ENCODE measurements at places on chromosomes 4 and X.

DNA sequence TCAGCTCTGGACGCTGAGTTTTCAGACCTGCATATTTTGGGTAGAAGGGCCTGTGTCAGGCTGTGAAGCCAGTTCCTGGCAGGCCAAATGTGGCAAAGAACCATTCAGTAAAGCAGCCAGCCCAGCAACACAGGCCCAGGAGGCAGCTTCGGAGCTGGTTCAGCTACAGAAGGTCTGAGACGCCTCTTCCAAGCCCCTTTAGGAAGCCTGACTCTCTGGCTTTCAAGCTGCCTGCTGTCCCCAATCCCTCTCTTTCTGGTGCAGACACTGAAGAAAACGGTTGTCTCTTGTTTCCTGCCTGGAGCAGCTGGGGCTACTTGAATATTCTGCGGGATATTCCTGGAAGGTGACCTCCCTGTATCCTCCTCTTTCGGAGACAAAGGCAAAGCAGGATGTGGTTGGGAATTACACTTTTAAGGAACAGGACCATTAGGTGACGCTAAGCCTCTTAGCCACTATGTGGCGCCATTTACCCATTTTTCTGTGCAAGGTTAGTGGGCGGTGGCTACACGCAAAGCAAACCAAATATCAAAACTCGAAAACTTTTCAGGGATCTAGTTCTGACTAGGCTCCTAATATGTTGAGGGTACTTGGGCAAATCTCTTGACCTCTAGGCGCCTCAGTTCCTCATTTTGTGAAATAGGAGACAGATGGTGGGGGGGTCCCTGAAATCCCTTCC is 47.2 kb upstream of the LAS1L start:
- peak; percentile 69 for DNase-seq

DNA sequence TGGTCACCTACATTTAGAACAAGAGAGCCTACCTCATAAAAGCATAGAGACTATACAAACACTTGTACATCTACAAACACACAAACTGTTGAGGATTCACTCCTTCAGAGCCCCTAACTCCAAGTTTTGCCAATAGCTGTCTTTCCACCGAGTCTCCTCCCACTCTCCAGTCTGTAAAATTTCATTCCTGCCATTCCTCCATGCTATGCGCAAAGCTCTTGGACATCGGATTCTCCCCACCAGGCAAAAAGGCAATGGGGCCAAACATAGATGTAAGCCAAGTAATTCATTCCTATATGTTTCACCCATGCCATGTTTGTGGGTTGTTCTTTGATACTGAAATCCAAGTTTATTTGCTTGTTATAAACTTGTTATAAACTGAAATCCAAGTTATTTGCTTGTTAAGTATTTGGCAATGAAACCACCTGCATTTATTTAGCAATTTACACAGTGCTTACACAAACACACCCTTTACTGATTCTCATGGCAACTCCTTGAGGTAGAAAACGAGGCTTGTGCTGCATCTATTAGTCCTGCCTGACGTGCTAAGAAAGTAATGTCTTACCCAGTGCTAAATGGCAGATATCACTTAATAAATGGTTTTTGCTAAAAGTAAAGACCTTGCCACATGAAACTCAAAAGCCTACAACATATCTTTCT is 91.1 kb downstream of the SCFD2 start:
- no peak for DNase-seq

- no peak for DNase-seq
Observed at GRCh38 chr4:114488301-114488982, 110.2 kb upstream of the UGT8 start.

DNA sequence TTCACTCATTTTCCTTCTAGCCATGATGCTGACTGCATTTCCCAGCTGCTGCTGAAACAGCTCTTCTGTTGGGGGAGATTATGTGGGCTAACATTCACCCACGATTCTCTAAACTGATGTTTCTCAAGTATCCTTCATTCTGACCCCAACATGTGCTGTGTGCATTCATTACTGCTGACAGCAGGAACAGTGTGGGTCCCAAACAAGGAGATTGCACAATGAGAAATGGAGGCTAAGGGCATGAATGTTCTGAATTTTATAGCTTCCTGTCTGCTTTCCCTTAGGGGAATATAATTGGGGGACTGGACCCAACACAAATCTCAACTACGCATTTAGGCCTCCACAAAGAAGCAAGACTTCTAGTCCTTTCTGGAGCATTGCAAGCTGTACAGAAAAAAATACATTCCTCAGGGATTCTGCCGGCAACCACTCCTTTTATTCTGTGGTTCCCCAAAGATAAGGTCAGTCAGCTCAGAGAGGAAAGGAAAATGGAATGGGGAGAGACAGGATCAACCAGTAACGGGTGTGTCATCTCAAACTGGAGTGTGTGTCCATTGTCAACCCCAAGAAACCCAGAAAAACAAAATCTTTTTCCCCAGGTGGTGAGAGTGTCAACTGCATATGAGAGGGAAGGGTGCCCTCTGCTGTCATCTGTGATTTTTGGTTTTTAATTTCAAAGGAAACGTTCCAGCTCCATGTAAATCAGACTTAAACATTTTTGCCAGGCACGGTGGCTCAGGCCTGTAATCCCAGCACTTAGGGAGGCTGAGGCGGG is 81.5 kb upstream of the EGFL6 start:
- DNase-seq: peak; percentile 41

GRCh38 chrX:68822641-68823410 is 6.0 kb upstream of the EFNB1 start:
- DNase-seq: peak; percentile 56

DNA sequence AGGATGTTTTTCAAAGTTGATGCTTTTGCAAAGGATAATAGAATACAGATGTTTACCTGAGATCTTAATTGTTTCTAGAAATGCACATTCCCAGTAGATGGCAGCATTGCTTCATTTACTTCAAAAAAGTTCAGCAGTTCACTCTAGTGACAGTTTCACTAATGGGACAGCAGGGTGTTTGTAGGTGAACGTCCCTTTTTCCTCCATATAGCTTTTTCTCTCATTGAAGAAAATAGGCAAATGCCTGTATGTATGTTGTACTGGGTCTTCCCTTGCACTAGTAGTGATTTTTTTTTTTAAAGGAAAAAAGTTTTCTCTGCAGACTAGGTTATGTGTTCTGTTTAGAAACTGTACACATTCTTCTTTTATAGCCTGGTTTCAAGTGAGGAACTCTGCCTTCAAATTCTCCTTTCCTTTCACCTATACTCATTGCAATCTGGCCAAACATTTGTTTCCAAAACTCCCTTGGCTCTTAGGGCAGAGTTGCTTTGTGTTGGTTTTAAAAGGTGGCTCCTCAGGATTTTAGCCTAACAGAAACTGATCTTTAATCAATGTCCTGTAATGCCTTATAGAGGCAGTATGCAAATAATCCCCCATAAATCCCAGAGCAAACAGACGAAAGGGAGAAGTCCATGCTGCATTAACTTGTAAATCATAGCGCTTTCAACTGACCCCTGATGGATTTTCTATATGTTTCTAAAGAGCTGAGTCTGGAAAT is 86.3 kb downstream of the EGF start:
- DNase-seq: peak; percentile 66

DNA sequence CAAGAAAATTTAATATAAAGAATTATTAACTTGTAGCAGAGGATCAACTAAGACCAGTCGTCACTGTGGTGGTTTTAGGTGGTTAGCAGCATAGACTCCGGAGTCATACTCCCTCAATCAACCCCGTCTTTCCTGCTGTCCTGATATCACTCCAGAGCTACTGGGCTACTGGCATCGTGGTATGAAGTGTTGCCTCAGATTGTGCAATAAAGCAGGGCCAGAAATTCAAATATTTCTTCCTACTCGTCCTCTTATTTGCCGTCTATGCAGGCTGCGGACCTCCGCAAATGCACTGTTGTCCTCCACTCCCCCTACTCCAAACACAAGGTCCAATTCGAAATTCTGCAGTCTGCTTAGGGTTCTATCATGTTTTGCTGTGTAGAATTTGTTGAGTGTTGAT is 1.2 kb upstream of the MAGEA10 start:
- DNase-seq: no peak

DNA sequence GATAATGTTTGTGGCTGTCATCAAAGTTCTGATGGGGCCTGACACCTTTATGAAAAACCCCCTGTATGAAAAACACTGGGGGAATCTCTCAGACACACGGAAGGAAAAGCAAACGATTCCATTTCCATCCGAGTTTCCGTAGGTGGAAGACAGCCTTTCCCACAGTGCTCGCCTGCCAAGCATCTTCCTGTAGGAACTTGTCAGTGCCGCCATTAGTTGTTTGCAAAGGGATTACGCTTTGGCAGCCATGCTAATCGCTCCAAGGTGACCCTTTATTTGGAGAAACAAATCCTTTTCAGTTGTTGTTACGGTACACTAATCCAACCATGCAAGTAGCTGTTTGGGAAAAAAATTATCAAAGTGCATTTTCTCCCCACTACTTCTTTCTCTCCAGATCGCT is 44.4 kb upstream of the STOX2 start:
- DNase-seq: no peak

GRCh38 chr4:14771504-14772175 is 230.6 kb upstream of the CPEB2 start:
- DNase-seq: no peak

GRCh38 chr4:65791111-65791811 is 121.0 kb upstream of the EPHA5 start:
- no peak for DNase-seq

DNA sequence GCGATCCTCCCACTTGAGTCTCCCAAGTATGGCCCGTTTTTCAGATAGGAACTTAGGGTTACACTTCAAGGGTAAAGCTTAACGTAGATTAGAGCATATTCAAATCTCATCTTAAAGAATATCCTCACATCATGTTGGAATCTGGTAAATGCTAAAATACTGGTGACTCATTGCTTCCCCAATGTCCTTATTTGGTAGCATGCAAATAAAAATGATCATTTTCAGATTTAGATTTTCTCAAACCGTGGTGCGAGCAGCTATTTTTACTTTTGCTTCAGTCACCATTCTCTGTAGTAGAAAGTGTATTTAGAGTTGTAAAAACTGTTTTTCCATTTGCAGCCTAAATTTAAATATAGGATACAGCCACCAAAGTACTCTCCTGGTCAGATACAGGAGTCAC is 101.5 kb upstream of the MAML3 start:
- DNase-seq: no peak

DNA sequence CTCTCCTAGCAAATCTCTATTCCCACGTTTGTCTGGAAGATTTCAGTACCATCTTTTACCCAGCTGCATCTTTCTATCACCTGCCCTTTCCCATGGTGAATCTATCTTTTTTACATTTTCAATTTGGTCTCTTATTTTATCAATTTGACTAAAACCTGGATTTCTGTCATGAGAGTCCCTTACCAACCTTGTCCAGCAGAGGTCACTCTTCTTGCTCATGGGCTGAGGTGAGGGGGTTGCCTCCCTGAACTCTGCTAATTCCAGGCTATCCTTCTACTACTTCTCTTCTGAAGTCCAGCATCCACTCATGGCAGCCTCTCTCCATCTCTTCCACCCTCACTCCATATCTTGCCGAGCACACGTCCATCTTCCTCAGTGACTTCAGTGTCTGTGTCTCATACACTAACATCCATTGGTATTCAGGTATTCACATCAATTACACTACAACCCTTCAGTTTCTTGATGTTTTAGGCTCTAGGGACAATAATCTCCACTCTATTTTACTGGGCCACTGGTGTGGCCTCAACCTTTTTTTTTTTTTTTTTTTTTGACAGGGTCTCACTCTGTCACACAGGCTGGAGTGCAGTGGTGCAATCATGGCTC is 17.8 kb upstream of the ZNF827 start:
- DNase-seq: peak; percentile 70

- no peak for DNase-seq
Observed at GRCh38 chrX:42976746-42977366, 198.9 kb upstream of the PPP1R2C start.

GRCh38 chr4:26984896-26985295 is 124.3 kb downstream of the STIM2 start:
- no peak for DNase-seq

- DNase-seq: no peak
Observed at GRCh38 chrX:118392716-118393115, 46.8 kb downstream of the WDR44 start.

- no peak for DNase-seq
Observed at GRCh38 chrX:70908541-70908940, at the start of gene TEX11. TEX11 (minus strand) TSS chrX:70908711; CDS start chrX:70907789, 922 bp downstream.

- DNase-seq: no peak
Observed at GRCh38 chr4:186078981-186079638, 10.2 kb downstream of the TLR3 start.

GRCh38 chr4:152556834-152557233 is 20.9 kb upstream of the FBXW7 start:
- no peak for DNase-seq

DNA sequence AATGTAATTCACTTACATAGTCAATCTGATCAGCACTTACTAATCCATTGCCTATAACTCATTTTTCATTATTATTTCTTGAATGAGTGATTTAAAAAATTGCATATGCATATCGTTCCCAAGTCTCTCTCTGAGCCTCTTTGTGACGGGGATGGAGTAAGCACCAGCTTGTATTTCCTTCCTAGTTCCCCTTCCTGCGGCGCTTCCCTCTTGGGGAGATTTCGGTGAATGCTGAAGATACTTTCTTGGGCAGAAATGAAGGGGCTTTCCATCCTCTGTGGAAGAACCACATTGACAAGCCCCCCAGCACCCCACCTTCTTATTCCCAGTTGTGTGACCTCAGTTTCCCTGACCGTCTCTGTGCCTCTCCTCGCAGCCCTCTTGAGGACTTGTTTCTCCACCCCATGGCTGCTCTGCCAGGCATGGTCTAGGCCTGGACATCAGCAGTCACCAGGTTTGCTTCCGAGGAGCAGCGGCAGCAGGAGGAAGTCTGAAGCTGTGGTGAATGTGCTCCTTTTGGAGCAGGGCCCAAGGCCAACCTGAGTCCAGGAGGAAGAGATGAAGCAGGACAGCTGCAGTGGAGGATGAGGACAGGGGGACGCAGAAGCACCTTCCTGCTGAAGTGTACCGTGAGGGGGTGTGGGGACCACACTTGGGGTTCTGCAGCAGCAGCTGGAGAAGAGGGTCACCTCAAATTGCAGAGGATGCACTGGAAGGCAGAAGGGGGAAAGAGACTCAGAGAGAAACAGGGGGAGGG is 124.9 kb downstream of the IRF2 start:
- DNase-seq: no peak

DNA sequence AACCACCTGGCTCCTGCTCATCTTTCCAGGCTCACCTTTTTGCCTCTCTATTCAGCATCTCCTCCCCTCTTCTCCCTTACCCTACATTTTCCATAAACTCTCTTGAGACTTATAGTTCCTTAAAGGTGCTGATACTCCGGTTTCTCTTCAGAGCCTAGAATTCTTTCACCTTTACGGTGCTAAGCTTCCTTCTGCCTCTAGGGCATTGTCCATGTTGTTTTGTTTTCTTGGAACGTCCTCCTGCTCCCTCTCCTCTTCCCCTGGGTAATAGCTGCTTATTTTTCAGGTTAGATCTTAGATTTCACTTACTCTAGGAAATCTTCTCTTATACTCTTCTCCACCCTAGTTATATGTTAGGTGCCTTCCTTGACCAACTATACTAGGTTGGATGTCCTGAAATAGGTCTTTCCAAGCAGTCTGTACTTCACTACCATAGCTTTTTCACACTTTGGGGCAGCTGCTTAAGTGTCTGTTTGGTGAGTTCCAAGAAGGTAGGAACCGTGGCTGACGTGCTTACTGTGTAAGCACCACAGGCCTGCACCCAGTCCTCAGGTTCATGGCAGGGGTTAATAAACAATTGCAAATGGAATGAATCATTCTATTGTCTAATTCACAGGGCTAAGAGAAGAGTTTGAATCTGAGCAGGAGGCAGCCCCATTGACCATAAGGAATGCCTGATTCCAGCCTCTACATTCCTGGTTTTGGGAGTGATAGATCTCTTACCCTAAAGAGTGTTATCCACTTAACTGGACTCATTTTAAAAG is 227.5 kb downstream of the MGST2 start:
- DNase-seq: no peak

All from COLO829 (cell line).